A549 treated with Mapracorat at 1 μM for 4 hours (cell line): ENCODE measurements at places on chromosomes 2 and 18. TPM values are rescaled to one million over a fixed set of nuclear protein-coding genes. Genes with fewer than 3 reads are reported as not detected.

LIMS1 gene
- total RNA-seq: 35.7 to 70.0 TPM (median 56.7 TPM) in 5 replicates

REG1B gene
- not detected in 5 replicates for total RNA-seq

MC4R gene
- total RNA-seq: not detected in 5 replicates

SAG gene
- total RNA-seq: not detected in 5 replicates

POTEC gene
- not detected in 5 replicates for total RNA-seq

IL1RL1 gene
- 0.77 to 1.6 TPM (median 1.1 TPM) in 5 replicates for total RNA-seq

CREG2 gene
- 6.8 to 13.4 TPM (median 11.9 TPM) in 5 replicates for total RNA-seq

ARHGAP15 gene
- not detected in 5 replicates for total RNA-seq

CNTNAP5 gene
- total RNA-seq: not detected in 5 replicates

CXCR2 gene
- not detected in 5 replicates for total RNA-seq

GKN2 gene
- total RNA-seq: 2.2 to 4.7 TPM (median 2.4 TPM) in 5 replicates

CYP1B1 gene
- 3.9 to 4.9 TPM (median 4.2 TPM) in 5 replicates for total RNA-seq

MYO7B gene
- total RNA-seq: 0.09 to 0.24 TPM (median 0.14 TPM) in 5 replicates

VSNL1 gene
- total RNA-seq: not detected in 5 replicates

UGT1A4 gene
- total RNA-seq: 0.07 to 0.12 TPM in 2 of 5 replicates, not detected in the others

PSMA8 gene
- total RNA-seq: not detected in 5 replicates

C2orf72 gene
- total RNA-seq: 4.8 to 7.5 TPM (median 6.2 TPM) in 5 replicates

DTNA gene
- 0.09 to 0.22 TPM (median 0.15 TPM) in 4 of 5 replicates, not detected in the other for total RNA-seq

CYP27A1 gene
- total RNA-seq: 0.14 to 0.16 TPM (median 0.15 TPM) in 3 of 5 replicates, not detected in the others

LRRTM1 gene
- not detected in 5 replicates for total RNA-seq

GTF2A1L gene
- total RNA-seq: not detected in 5 replicates

LIPG gene
- total RNA-seq: 0.16 to 0.41 TPM (median 0.21 TPM) in 5 replicates

ANKRD30B gene
- not detected in 5 replicates for total RNA-seq

IL1R1 gene
- 35.9 to 52.2 TPM (median 43.5 TPM) in 5 replicates for total RNA-seq

PLB1 gene
- total RNA-seq: 1.5 to 2.4 TPM (median 1.8 TPM) in 5 replicates

POTEE gene
- 0.02 to 0.07 TPM (median 0.05 TPM) in 4 of 5 replicates, not detected in the other for total RNA-seq

SGPP2 gene
- 0.35 to 0.55 TPM (median 0.42 TPM) in 5 replicates for total RNA-seq

SDC1 gene
- 148 to 201 TPM (median 187 TPM) in 5 replicates for total RNA-seq

KCNK3 gene
- 0.43 to 0.94 TPM (median 0.79 TPM) in 5 replicates for total RNA-seq

FIGLA gene
- not detected in 5 replicates for total RNA-seq

CYP27C1 gene
- 2.4 to 4.8 TPM (median 3.8 TPM) in 5 replicates for total RNA-seq

IL1R2 gene
- 0.85 to 1.9 TPM (median 1.2 TPM) in 5 replicates for total RNA-seq

KCNF1 gene
- 20.6 to 47.2 TPM (median 36.0 TPM) in 5 replicates for total RNA-seq

SLC5A7 gene
- not detected in 5 replicates for total RNA-seq

TANK gene
- total RNA-seq: 25.6 to 47.5 TPM (median 34.1 TPM) in 5 replicates

PTPN4 gene
- 13.2 to 16.1 TPM (median 15.3 TPM) in 5 replicates for total RNA-seq

RIT2 gene
- not detected in 5 replicates for total RNA-seq

SPP2 gene
- not detected in 5 replicates for total RNA-seq

INHBB gene
- total RNA-seq: 16.3 to 29.2 TPM (median 20.2 TPM) in 5 replicates

ASB18 gene
- total RNA-seq: not detected in 5 replicates

ST8SIA3 gene
- not detected in 5 replicates for total RNA-seq

UGT1A10 gene
- 0.06 TPM in 1 of 5 replicates, not detected in the others for total RNA-seq
